Naive B cell (primary cell): ENCODE measurements at places on chromosomes 2 and 18. TPM values are rescaled to one million over a fixed set of nuclear protein-coding genes. Genes with fewer than 3 reads are reported as not detected.

DNA sequence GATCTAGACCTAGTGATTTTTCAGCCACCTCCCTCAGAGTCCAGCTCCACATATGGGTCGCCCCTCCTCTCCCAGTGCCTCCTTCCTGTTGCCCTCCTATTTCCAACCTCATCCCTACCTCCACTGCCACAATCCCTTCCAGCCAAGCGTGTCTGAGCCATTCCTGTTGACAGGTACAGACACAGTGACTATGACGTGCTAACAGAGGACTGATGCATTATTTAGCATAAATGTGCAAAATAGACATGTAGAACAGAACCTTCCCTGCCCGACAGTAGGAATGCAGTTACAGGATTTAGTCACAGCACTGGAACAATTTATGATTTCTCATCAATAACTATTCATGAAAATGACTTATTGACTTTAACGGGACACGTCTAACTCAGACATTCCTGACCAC lies 84.4 kb upstream of the PPP1CB start:
- DNase-seq, result no peak

RAB17 gene
- polyA plus RNA-seq, result not detected

UGT1A10 gene
- not detected for polyA plus RNA-seq

TEKT4 gene
- not detected for polyA plus RNA-seq

- DNase-seq, result no peak
Measured at GRCh38 chr2:352696-353095, 64.8 kb upstream of the ALKAL2 start.

DNA sequence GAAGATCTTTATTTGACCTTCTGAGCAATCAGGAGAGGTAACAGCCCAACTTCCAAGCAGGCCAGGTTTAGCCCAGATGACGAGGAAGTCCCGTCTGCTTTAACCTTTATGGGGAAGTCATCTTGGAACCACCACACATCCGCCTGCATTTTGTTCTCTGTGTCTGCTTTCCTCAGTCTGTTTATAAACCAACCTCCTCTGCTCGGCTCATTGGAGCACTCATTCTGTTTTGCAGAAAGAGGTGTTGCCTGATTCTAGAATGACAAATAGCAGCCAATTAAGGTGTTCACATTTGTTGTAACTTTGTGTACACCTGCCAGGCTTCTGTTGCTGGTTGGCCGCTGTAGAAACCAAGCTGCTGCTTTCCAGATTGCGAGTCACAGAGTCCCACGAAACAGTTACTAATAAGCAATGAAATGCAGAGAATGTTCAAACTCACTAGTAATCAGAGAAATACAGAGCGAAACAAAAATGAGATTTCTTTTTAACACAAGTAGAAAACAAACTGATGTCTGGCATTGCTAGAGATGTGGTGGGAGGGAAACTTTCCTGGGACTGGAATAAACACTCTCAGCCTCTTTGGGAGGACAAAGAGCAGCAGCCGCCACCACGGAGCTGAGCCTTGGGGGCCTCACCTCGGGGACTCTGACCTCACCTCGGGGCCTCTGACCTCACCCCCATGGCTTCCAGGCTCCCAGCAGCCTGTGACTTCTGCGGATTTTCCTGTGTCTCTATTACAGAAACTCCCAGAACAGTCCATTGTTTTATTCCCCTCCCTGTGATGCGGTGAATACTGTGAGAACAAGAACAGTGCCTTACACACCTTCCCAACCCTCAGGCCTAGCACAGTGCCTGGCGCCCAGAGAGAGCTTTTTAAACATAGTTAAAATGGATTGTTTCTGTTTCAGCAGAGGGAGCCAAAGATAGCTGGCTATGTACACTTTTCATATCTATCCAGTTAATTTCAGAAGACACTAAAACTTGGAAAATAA lies 64.0 kb downstream of the MBP start:
- DNase-seq, result peak; percentile 74

DNA sequence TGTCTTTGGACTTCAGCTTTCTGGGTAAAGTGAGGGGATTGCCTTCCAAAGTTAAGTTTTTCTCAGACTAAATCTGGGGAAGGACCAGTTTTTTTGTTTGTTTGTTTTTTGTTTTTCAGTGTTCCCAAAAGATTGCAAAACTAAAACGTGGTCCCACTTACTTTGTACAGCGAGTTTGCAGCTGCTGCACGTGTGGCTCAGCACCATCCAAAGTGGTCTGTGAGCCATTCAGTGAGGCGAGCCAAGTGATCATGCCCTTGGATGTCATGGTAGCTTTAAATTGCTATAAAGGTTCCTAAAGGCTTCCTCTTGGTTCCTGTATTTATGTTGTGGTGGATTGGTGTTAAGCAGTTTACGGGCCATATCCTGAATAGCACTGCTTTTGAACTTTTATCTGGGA lies 23.0 kb downstream of the TET3 start:
- no peak for DNase-seq

DTNA gene
- not detected for polyA plus RNA-seq

GRCh38 chr2:10166676-10167292 lies 44.2 kb downstream of the RRM2 start:
- no peak for DNase-seq

SP140 gene
- polyA plus RNA-seq, result 88.7 TPM

DIS3L2 gene
- 29.0 TPM for polyA plus RNA-seq

- DNase-seq, result no peak
Measured at GRCh38 chr18:27181726-27182125, 3.4 kb downstream of the CHST9 start.

AGXT gene
- polyA plus RNA-seq, result not detected

DNA sequence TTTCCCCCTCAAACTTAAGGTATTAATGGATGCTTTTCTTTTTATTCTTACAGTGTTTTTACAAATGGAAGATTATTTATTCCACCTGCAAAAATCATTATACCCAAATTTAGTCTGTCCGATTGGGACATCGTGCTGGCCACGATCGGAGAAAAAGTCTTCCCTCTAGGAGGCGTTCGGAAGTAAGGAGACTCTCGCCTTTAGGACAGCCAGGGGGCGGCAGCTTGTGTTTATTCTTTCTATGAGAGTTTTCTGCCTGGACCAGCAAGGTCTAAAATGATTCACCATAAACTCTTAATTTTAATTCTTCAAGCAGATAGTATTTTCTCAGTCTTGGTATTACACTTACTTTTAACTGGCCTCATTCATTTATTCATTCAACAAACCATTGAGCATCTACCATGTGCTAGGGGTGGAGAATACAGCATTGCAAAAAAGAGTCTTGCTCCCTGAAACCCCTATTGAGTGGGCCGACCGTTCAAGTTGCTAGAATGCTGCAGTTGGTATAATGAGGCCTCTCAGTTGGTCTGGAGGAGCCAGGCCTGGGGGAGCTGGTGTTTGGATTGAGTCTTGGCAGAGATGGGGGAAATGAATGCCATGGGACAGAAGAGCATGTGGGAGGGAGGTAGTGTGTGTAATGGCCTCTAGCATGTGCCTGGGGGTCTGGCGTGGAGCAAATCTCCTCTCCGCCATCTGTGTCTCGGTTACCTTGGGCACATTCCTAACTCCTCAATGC lies 38.7 kb downstream of the DCDC2C start:
- no peak for DNase-seq

- no peak for DNase-seq
Measured at GRCh38 chr2:224004105-224004695, 34.9 kb downstream of the SERPINE2 start.

DNA sequence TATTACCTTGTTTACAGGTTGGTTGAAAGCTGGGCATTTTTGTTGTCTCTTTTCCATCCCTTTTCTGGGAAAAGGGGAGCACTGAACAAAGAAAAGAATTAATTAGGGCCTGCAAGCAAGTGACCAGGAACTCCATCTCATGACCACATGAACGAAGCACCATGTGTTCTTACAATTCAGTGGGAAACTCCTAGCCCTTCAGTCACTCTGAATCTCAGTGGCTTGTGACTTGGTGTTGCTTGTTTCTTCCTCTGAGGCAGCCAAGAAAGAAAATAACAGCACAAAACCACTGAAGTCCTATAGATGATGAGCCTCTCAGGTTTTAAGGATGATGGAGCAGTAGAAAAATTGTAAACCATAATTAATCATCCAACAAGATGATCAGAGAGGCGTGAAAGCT lies 129.1 kb upstream of the CAB39 start:
- DNase-seq, result no peak

DNA sequence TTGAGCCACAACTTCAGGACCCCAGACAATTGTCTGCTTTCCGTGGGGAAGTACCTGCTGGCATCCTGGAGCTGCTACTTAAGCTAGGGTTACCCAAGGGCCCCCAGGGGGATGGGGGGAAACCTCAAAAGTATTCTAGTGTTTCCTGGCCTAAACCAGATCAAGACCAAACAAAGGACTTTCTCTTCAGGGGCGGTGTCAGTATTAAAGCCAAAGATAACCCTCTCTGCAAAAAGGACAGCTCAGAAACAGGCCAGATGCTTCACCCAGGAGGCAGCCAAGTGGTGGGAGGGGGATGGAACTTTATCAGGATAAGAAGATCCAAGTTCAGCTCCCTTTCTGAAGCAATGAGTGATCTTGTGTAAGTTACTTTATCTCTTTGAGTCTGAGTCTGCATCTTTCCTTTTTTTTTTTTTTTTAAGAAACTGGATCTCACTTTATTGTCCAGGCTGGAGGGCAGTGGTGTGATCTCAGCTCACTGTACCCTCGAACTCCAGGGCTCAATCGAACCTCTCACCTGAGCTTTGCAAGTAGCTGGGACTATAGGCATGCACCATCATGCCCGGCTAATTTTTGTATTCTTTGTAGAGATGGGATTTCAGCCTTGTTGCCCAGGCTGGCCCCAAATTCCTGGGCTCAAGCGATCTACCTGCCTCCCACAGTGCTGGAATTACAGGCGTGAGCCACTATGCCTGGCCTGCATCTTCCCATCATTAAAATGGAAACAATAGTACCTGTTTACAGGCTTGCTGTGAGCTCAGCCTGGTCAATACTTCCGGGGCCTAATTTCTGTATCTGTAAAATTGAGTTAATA lies 151.8 kb upstream of the PTPRM start:
- DNase-seq, result no peak

GRCh38 chr2:75528221-75528977 lies 32.3 kb downstream of the EVA1A start:
- no peak for DNase-seq

CD207 gene
- not detected for polyA plus RNA-seq

DNA sequence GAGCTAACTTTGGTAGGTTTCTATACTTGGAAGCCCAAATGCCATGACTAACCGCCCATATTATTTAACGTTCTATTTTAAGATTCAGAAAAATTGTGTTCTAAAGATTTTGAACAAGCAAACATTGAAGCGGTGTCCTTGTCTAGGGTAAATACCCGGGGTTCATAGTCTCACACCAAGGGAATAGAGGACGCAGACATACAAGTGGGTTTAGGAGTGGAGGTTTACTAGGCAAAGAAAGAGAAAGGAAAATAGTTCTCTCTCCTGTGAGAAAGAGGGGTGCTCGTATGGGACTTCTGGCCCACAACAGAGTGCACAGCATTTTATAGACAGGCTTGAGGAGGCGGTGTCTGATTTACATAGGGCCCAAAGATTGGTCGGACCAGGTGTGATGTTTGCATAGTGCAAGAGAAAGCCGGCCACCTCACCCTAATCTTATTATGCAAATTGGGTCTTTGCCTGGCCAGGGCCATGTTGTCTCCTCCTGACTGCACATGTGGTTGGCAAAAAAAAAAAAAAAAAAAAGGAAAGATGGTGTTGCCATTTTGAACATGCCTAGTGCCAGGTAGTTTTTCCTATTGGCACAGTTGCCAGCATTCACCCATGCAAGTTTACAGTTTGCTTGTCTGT lies 1062.6 kb downstream of the LRP1B start:
- no peak for DNase-seq

DNA sequence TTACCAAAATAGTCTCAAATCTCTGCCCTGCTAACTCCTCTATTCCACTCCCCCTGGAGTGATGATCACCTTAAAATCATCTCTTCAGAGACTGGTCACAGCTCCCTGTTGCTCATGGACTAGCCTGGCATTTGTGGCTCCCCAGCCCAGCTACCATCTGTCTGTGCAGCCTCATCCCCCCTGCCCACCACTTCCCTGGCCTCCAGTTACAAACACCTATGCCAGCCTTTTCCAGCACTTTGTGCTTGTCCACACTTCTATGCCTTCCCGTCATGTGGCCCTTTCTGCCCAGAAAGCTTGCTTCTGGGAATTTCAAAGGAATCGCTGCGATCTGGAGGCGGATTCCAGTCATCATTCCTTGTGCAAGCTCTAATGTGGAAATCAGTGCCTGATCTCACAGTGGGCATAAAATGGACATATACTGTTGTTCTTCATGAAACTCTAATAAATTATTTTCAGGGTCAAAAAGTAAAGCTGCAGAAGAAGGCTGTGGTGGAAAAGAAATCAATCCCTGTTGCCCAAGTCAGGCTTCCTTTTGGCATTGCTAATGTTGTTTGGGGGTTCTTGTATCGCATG lies 19.4 kb downstream of the PLB1 start:
- DNase-seq, result no peak

- no peak for DNase-seq
Measured at GRCh38 chr2:12428786-12429185, 287.9 kb upstream of the TRIB2 start.

PID1 gene
- not detected for polyA plus RNA-seq

DNA sequence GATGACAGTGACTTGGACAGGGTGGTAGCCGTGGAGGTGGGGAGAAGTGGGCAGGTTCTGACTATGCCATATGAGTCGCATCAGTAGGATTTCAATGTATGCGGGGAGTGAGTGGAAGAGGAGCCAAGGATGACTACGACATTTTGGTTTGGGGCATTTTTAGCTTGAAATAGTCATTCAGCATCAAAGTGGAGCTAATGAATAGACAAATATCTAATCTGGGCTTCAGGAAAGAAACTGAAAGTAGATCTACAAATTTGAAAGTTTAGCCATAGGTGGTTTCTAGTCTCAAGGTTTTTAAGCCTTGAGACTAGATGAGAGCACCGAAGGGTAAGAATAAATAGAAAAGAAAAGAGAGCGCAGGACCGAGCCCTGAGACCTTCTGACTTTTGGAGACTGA lies 58.3 kb downstream of the FEZ2 start:
- no peak for DNase-seq

RAX gene
- not detected for polyA plus RNA-seq

SERPINB10 gene
- not detected for polyA plus RNA-seq

DNA sequence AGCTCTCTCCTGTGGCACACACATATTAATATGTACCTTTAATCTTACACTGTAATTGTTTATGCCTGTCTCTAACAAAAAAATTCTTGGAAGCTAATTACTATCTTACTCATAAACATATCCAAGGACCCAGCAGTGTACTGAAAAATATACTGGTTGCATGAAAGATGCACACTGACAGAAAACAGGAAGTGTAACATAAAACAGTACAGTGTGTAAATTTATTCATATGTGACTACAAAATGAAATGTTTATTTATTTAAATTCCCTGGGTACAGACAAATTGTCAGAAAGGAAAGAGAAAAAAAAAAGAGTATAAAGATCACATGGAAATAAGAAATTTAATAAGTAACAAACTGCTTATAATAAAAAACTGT lies 28.5 kb downstream of the TMEM131 start:
- no peak for DNase-seq

DNA sequence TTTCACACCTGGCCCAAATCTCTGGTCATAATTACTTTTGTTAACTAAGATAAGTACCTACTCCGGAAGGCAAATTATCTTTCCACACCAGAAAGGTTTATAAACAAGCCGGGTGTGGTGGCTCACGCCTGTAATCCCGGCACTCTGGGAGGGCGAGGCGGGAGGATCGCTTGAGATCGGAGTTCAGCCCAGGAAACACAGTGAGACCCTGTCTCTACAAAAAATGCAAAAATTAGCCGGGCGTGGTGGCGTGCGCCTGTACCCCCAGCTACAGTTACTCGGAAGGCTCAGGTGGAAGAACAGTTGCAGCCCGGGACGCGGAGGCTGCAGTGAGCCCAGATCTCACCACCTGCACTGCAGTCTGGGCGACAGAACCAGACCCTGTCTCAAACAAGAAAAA lies 2.1 kb downstream of the PUM2 start:
- no peak for DNase-seq
